ENCODE measurements at places on chromosomes 3 and 15. TPM values are rescaled to one million over a fixed set of nuclear protein-coding genes. Genes with fewer than 3 reads are reported as not detected.

The MORC1 gene
- total RNA-seq: not detected

DNA sequence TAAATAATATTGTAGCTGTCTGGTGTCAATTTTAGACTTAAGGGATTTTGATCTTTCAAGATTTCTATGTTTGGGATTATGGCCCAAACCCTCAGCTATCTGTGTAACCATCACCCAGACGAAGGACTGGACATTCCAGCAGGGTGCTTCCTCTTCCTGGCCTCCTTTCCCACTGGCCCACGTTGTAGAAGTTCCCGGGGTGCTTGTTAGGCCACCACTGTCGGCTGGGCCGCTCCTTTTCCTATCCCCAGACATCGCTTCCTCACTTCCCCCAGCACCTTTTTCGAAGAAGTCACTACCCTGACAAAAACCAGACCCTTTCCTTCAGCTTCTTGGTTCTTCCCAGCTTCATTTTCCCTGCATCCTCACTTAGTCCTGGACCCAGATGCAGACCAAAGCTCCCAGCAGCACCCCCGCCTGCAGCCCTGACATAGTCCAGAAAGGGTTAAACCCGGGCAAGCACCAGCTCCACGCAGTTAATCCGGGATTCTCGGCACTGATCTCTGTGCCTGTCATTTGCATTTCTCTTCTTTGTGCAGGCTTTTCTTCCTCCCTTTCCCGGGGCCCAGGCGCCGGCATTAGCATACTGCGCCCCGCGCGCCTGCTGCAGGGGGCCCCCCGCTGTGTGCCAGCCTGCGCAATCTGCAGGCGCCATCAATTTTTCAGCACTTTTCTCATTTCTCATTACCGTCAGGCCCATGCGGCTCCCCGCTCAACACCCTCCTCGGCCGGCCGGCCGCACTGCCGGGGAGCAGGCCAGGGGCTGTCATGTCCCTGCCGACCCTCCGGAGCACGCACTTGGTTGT lies 90.6 kb downstream of the ZNF621 start:
- H3K4me3 ChIP-seq: peak overlapping the region; percentile 37
- H3K27me3 ChIP-seq: no peaks in the 10 kb centered on the region
- DNase-seq: peak; percentile 17
- no peaks in the 10 kb centered on the region for H3K36me3 ChIP-seq
- H3K4me1 ChIP-seq: peaks cover 29% of the 10 kb centered on the region
- peak overlapping the region; percentile 41 for H3K27ac ChIP-seq

- 0 out of 2 replicates have a peak, but pooled peaks cover 3% of the 10 kb centered on the region for H3K4me1 ChIP-seq
- peak overlapping the region; percentile 52 for H3K4me3 ChIP-seq
- H3K36me3 ChIP-seq: no peaks in the 10 kb centered on the region
- DNase-seq: no peak
Observed at GRCh38 chr3:38347421-38348200, 1.0 kb downstream of the XYLB start.

The CCDC39 gene
- total RNA-seq: 0.34 TPM

- H3K4me3 ChIP-seq: peak overlapping the region; percentile 54
- no peaks in the 10 kb centered on the region for H3K4me1 ChIP-seq
- H3K27ac ChIP-seq: no peak overlapping the region
- H3K36me3 ChIP-seq: no peaks in the 10 kb centered on the region
- no peak for DNase-seq
- peaks cover 36% of the 10 kb centered on the region for H3K27me3 ChIP-seq
Observed at GRCh38 chr15:51751697-51752683, 593 bp downstream of the TMOD2 start.

The KBTBD8 gene
- 26.0 TPM for total RNA-seq

DNA sequence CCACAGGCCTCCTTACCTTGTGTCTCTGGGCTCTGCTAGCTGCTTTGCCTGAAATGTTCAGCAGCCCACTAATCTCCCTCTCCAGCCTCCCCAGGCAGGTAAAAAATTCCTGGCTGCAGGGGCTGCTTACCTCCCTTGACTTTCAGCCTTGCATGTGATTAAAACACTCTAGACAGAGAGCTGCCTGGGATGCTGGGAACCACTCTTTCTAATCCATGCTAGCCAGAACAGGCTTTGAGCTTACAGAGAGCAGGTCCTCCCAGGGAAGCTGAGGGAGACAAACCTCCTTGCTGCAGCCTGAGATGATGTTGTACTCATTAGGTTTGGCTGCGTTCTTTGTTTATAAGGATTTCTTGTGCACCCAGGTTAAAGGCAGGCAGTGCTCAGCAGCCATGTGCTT lies 33.7 kb upstream of the LIPC start:
- H3K36me3 ChIP-seq: no peaks in the 10 kb centered on the region
- no peaks in the 10 kb centered on the region for H3K27me3 ChIP-seq
- H3K4me1 ChIP-seq: no peaks in the 10 kb centered on the region
- no peak overlapping the region for H3K4me3 ChIP-seq
- DNase-seq: no peak

GRCh38 chr3:14113965-14114635 lies 10.6 kb downstream of the CHCHD4 start:
- H3K27ac ChIP-seq: no peak overlapping the region
- H3K4me1 ChIP-seq: no peaks in the 10 kb centered on the region
- H3K27me3 ChIP-seq: no peaks in the 10 kb centered on the region
- peaks cover 30% of the 10 kb centered on the region for H3K36me3 ChIP-seq

GRCh38 chr3:124082343-124082742 lies 90.4 kb upstream of the ROPN1 start:
- DNase-seq: no peak
- no peak overlapping the region for H3K27ac ChIP-seq
- no peak overlapping the region for H3K4me3 ChIP-seq
- no peaks in the 10 kb centered on the region for H3K27me3 ChIP-seq
- H3K4me1 ChIP-seq: no peaks in the 10 kb centered on the region
- no peaks in the 10 kb centered on the region for H3K36me3 ChIP-seq

GRCh38 chr3:11969986-11970385 lies 34.2 kb upstream of the SYN2 start:
- H3K4me1 ChIP-seq: no peaks in the 10 kb centered on the region
- no peaks in the 10 kb centered on the region for H3K36me3 ChIP-seq
- no peak overlapping the region for H3K4me3 ChIP-seq
- no peaks in the 10 kb centered on the region for H3K27me3 ChIP-seq
- no peak overlapping the region for H3K27ac ChIP-seq

- DNase-seq: no peak
- H3K4me1 ChIP-seq: 0 out of 2 replicates have a peak, but pooled peaks cover 3% of the 10 kb centered on the region
- H3K27me3 ChIP-seq: no peaks in the 10 kb centered on the region
Observed at GRCh38 chr3:141699897-141700296, 38.2 kb upstream of the RNF7 start.

DNA sequence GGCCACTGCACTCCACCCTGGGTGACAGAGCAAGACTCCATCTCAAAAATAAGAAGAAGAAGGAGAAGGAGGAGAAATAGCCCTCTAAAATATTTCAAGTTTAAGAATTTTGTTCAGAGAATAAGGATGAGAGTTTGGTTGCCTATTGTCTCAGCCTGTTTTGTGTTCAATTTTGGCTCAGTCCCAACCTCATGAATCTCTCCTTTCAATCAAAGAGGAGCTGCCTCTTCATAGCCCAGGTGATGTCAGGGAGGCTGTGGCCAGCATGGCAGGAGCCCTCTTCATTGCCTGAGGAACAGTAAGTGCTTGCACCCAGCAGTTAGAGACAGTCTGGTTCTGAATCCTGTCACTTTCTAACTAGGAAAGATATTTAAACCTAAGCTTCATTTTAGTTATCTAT lies 55.0 kb downstream of the BDH1 start:
- H3K27ac ChIP-seq: no peak overlapping the region
- no peak overlapping the region for H3K4me3 ChIP-seq
- H3K4me1 ChIP-seq: no peaks in the 10 kb centered on the region
- no peaks in the 10 kb centered on the region for H3K27me3 ChIP-seq
- DNase-seq: no peak

The PRR20G gene
- not detected for total RNA-seq

The PPP1R14D gene
- not detected for total RNA-seq

Measured in H1 (cell line).